Activated T-cell treated with anti-CD3 and anti-CD28 coated beads for 4 hours (primary cell): ENCODE measurements at places on chromosomes 2 and 18.

DNA sequence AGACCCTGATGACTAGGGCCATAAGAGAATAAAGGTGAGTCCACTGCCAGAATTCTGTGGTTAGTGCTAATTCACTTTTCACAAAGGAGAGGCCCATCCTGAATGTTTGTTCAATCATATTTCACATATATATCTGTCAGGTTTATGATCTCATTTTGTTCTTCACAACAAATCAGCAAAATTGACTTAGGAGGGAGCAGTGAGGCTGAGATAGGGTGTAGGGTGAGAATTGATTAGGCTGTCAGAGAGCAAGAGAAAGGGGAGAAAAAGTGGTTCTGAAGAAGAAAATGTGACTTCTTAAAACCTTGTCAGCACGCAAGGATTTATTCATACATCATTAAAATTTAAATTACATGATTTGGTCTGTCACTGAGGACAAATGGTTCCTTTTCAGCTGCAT lies 117.7 kb downstream of the FHOD3 start:
- DNase-seq: no peak

DNA sequence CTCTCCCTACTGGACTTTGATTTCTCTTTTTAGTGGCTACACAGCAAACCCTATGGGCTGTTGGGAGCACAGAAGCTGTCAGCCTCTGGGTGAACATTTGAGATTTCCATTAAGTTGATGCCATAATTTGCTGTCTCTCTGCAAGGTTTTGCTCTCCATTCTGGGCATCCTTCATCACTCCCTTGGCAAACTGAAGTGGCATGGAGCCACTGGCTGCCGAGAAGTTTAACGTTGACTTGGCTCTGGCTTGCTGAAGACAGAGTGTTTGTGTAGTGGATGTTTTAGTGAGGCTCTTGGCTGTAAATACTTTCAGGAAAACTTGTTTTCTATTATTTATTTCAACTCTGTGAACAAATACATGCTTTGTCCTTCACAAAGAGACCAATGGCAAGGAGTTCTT lies 91.5 kb downstream of the ALK start:
- DNase-seq: no peak

DNA sequence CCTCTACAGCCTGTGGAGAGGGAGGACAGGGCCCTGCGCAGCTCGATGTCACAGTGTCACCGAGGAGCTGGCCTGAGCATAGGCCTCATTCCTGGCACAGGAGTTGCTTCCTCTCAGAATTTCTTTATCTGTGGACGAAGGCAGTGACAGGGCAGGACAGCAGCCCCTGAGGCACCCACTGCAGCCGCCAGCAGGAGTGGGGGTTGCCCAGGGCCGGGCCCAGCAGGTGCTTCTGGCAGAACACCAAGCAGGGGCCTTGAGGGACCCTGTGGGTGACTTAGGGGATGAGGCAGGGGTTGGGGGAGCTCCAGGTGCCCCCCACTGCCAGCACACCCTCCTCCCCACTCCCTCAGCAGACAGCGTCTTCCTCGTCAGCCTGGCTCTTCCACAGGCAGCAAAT lies 290.0 kb downstream of the PHLPP1 start:
- DNase-seq: no peak

GRCh38 chr2:37711308-37711731 lies 39.9 kb upstream of the CDC42EP3 start:
- DNase-seq: no peak

- no peak for DNase-seq
Measured at GRCh38 chr2:58137221-58137620, 90.6 kb downstream of the VRK2 start.

DNA sequence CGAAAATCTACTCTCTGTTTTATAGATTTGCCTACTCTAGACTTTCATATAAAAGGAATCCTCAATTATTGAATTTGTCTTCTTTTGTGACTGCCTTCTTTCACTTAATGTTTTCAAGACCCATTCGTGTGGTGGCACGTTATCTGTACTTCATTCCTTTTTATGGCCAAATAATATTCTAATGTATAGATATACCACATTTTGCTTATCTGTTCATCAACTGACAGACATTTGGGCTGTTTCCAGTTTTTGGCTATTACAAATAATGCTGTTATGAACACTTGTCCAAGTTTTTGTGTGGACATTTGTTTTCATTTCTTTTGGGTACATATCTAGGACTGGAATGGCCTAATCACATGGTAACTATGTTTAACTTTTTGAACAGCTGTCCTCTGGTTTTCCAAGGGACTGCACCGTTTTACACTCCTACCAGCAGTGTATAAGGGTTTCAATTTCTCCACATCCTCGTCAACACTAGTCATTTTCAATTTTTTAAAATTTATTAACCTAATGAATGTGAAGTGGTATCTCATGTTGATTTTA lies 9.3 kb upstream of the NPAS2 start:
- no peak for DNase-seq

DNA sequence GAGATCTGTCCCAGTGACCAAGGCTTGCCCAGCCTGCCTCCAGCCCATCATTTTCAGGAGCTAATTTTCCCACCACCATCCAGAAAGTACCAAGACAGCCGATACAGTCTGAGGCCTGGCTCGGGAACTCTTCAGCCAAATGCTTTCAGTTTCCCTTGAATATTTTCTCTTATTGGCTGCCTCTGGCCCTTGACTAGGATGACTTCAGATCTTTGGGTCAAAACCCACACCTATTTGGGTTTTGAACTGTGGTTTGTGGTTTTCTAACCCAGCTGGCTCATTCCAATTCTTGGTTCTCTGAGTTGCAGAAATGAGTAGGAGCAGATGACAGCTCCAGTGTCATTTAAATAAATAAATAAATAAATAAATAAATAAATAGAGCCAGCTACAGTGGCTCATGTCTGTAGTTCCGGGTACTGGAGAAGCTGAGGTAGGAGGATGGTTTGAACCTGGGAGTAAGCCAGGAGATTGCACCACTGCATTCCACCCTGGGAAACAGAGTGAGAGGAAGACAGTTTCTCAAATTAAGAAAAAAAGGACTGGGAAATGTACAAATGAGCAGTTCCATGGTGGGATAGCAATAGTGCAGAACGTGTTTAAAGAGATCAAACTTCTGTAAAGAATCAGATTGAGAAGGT lies 465.0 kb upstream of the SOX11 start:
- no peak for DNase-seq

DNA sequence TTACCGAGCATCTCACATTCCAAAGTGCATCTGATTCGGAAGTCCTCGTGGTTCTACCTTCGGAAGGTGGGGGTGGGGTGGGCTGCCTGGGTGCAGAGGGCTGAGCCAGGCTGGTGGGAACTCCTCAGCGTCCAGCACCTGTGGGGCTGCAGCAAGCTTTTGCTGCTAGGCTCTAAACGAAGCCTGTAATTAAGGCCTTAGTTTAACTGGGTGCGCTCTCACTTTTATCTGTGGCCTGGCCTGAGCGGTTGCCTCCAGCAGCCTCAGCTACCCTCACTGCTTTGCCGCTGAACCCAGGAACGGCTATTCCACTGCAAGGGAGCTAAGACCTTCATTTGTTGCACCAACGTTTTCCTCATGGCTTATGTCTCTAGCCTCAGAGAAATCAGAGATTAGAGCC lies 48.4 kb downstream of the TMEM17 start:
- DNase-seq: no peak

DNA sequence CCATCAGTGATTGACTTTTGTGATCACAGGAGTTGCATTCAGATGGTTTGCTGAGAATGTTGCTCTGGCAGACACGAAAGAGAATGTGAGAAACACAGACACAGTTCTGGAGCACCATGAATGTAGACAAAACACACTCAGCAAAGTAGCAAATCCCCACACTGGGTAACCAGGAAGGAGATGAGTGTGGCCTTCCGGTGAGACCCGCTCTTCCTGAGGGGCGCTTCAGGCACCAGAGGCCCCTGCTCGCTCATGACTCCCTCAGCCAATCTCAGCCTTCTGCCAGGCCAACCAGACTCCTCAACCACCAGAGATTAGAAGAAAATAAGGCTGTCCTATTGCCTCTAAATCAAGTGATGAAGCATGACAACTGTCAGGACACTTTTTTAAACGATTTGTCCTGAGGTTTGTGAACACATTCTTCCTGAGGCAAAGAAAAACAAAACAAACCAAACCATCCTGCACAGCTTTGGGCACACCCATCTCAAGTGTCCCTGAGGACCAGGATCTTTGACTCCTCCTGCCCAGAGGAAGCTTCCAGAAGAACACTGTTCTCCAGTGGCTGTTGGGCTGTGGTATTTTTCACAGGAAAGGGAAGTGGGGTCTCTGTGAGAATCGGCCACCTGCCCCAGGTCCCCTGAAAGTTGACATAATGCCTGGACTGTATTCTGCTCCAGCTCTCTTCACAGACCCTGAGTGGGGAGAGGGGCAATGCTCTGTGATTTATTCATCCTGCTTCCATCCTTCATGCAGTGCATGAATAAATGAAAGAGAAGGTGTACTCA lies 152.8 kb downstream of the BCL11A start:
- DNase-seq: no peak

DNA sequence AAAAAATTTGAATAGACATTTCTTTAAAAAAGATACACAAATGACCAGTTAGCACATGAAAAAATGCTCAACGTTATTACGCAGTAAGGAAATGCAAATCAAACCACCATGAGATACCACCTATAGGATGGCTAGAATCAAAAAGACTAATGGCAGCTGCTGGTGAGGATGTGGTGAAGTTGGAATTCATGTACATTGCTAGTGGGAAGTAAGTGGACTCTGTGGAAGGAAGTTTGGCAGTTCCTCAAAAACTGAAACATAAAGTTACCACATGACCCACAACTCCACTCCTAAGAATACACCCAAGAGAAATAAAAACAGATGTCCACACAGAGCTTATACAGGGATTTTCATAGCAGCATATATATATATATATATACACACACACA lies 51.2 kb downstream of the MBP start:
- no peak for DNase-seq

DNA sequence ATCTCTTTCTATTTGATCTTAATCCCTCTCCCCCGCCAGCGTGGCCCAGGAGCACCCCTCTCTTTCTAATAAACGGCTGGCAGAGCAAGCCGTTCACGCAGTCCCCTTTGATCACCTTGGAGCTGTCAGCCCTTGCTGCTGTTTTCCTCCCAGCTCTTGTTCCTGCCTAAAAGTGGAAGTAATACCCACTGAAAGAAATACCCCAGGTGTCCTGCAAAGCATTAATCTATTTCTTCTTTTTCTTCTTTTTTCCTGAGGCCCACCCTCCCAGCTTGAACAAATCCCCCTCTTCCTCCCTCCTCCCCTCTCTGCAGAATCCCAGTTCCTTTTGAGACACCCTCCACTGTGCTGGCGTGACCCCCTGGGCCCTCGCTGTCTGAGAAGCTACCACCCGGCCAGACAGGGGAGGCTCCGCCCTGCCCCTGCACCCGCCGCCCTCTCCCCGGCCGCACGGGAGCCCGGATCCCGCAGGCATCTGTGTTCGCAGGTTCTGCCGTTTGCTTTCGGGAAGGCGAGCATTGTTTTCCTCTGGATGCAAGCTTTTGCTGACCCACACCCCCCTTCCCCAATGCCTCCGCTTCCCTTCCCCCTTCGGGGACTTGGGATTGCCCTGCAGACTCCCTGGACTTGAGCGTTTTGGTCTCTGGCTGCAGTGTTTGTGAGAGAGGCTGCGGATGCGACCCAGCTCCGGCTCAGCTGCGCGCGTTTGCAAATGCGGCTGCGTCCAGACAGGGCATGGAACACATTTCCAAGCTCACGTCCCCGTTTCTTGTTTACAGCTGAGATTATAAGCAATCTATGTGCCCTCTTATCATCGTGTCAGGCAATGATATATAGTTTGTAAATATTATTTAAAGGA lies 631.5 kb downstream of the NYAP2 start:
- DNase-seq: no peak

DNA sequence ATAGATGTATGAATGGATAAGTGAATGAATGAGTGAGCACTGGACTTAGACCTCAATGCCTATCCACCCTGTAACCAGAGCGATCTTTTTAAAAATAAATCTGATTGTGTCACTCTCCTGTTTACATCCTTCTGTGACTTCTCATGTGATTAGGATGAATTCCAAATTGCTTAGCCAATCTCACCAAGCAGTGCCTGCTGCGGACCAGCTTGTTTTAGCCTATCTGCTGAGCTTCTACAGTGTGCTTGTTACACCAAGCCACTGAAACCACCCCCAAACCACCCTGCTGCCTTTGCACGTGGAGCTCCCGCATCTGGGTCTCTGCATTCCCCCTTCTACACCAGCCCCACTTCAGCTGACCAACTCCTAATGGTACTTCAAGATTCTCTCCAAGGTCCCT lies 265.4 kb downstream of the EN1 start:
- DNase-seq: no peak

- DNase-seq: no peak
Measured at GRCh38 chr2:98727369-98728087, 3.4 kb downstream of the MGAT4A start.

DNA sequence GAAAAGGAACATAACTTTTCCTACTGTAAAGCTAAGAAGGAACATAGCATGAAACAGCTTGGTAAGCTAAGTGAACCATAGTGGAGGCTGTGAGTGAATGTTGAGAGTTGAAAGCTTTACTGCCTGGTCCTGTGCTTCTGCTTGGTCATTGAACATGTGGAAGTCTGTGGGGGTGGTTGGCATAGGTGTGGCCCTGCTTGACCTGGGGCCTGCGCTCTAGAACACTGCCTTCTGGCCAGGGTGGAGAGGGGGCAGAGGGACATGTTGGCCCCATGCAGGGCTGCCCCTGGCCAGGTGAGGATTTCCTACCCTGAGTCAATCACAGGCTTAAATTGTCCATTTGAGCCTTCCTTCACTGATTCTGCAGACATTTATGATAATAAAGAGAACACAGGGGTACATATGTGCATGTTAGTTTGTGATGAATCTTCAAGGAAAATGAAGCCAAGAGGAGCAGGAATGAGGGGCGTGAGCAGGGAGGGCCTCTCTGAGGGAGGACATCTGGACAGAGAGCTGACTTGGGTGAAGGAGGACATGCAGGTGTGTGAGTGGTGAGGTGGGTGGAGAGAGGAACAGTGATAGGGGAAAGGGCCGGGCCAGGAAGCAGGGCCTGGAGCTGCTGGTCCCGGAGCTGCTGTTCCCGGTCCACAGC lies 16.6 kb downstream of the TRAF3IP1 start:
- no peak for DNase-seq

DNA sequence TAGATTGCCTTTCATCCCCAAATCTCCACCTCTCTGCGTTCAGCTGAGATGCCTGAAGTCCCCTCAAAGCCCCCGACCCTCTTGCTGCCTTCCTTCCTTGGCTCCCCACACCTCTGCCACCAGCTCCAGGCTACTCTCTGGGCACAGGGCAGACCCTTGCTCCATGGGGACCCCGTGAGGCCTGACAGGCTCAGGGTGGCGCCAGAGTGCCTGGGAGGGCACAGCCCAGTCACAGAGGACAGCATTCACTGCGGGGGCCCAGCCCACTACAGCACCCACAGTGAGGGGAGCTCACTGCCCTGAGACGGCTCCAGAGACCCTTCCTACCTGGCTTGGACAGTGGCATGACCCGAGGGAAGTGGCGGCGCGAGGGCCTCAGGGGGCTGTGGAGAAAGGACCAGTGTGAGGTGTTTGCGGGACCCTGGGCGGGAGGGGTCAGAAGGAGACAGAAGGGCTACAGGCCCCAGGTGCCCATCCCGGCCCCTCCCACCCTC lies 51.0 kb downstream of the AQP12A start:
- no peak for DNase-seq

DNA sequence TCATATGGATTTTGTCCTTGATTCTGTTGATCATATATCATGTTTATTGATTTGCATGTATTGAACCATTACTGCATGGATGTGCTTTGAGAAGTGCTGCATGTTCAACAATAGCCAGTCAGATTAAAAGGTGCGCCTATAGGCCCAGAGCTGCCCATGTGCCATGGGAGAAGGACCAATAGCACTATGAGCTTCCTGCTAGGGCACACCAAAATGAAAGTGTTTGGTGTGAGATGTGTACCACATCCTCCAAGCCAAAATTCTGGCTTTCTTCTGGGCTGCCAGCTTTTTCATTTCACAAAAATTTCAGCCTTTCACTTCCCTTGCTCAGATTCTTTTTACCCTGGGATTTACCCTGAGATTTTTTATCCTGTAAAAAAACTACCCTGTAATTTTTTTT lies 34.8 kb upstream of the MMADHC start:
- no peak for DNase-seq
